Smooth muscle cell of the brain vasculature (primary cell): ENCODE measurements at places on chromosomes 12 and 14.

- DNase-seq: no peak
Observed at GRCh38 chr12:645563-646071, 17.6 kb downstream of the NINJ2 start.

DNA sequence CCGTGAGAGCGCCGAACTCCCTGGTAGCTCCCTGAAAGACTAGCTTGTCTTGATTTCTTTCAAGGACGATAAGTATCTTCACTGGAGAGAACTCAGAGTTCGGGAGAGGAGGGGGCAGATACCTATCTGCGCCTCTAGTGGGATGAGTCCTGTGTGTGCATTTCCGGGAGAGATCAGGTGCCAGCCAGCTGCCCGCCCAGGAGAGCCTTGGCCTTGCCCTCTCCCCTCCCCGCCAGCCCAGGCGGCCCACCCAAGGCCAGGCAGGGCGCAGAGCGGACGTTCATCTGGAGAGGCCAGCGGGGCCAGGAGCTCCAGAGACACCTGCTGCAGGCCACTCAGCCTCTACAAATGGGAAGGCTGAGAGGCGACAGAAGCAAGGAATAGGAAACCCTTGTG is 1.0 kb downstream of the CD9 start:
- DNase-seq: no peak

- no peak for DNase-seq
Observed at GRCh38 chr14:22071006-22071405, 397.4 kb upstream of the OR4E1 start.

- no peak for DNase-seq
Observed at GRCh38 chr12:57614178-57614947, 3.1 kb downstream of the ARHGEF25 start.

DNA sequence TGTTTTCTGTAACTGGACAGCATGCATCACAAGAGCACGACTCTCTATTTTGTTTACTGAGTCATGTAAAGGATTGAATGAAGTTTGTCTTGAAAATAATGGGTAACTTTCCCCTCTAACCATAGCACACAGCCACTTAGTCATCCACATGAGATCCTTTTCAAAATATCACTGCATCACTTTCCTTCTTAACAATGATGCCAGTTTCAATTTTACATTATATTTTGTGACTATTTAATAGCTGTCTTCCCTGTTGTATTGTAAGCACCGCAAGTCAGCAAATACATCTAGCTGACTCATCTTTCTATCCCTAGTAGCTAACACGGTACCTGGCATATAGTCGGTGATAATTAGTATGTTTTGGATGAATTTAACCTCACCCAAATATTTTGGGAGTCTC is 83.3 kb upstream of the PPM1H start:
- no peak for DNase-seq

DNA sequence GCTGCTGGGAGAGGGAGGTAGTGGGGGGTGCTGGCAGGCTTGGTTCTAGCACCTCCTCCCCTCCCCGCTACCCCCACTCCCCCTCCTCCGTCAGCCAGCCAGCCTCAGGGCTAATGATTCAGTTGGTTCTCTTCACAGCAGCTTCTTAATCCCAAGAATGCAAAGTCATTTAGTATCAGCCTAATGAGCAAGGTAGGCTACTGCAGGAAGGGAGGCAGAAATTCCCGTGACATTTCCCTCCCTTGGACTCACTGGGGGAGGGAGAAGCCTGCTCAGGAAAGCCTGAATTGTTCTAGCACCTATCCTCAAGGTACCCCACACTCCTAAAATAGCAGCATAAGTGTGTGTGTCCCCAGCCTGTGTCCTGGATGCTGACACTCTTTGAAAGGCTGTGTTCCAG is 29.8 kb downstream of the ITPK1 start:
- DNase-seq: no peak

DNA sequence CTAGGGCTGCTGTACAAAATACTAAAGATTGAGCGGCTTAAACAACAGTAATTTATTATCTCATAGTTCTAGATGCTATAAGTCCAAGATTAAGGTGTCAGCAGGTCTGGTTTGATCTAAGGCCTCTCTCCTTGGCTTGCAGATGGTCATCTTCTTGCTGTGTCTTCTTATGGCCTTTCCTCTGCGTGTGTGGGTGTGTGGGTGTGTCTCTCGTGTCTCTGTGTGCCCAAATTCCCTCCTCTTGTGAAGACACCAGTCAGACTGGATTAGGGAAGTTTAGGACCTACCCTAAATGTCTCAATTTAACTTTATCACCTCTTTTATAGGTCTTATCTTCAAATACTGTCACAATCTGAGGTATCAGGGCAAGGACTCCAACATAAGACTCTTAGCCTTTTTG is 28.3 kb downstream of the DDHD1 start:
- no peak for DNase-seq

GRCh38 chr14:45083617-45083975 is 320 bp upstream of the PRPF39 start:
- DNase-seq: no peak

DNA sequence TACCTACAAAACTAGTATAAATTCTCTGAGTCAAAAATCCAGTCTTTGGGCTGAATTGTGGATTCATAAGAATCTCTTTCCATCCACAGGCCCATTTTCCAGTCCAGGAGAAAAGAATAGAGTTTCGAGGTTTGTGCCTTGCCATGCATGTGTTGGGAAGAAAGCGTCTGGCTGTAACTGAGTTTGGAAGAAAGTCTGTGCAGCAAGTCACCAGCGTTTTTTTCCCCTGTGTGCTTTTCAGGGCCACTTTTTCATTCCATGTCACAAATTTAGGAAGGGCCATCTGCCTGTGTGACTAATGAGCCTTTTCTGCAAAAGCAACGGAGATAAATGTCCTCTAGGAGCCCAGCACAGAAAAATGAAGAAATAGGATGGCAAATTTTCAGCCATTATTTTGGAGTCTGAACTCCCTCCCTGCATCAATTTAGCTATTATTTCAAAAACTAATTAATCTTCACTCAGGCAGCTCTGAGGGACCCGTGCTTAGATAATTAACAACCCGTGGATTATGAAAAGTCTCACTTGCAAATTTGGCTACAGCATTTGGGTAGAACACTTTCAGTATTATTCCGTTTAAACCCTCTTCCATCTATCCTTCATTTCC is 261.5 kb downstream of the SUDS3 start:
- no peak for DNase-seq

GRCh38 chr14:61215222-61216020 is 65.7 kb downstream of the TMEM30B start:
- no peak for DNase-seq

- DNase-seq: no peak
Observed at GRCh38 chr14:24944800-24945199, 105.1 kb downstream of the STXBP6 start.

GRCh38 chr12:42325326-42325652 is 605 bp downstream of the ZCRB1 start:
- no peak for DNase-seq

GRCh38 chr14:22976620-22977433 is 5.5 kb downstream of the AJUBA start:
- DNase-seq: no peak

DNA sequence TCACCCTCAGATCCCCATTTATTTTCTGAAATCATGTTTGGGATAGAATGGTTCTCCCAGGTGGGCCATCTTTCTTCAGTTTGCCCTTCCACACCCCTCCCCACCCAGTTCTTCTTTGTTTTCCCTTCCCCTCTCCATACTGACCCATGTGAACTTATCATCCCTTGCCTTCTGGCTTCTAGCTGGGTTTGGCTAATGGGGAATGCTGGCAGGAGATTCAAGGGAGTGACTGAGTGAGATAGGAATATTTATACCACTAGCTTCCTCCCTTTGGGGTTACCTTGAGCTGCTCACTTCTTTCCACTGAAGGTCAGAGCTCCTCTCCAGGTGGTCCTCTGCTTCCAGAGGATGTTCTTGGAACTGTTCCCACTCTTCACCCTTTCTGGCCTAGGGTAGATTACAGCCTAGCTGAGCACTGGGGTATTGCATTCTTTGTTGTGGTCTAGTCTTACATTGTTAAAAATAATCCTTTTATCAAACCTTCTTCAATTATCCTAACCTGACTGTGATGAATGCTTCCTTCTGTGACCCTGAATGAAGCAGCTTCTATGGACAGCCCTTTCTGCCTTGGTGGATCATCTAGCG is 88.3 kb upstream of the ATP2B1 start:
- DNase-seq: no peak

DNA sequence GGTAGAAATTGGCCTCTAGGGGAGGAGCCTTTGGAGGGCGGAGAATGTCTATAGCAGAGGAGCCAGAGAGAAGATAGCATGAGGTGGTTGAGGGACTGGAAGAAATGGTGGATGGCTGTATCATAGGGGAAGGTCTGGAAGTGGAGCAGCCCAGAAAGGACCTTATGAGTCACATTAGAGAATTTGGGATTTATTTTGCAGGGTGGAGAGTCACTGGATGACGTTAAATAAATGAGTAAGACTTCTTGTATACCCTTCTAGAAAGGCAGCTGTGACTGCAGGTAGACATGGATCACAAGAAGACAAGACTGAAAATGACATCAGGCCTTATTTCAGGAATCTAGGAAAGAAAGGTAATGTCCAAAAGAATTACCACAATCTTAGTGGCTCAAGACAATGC is 208.2 kb upstream of the TMTC1 start:
- no peak for DNase-seq

- DNase-seq: no peak
Observed at GRCh38 chr12:119082016-119082415, 96.7 kb upstream of the HSPB8 start.

DNA sequence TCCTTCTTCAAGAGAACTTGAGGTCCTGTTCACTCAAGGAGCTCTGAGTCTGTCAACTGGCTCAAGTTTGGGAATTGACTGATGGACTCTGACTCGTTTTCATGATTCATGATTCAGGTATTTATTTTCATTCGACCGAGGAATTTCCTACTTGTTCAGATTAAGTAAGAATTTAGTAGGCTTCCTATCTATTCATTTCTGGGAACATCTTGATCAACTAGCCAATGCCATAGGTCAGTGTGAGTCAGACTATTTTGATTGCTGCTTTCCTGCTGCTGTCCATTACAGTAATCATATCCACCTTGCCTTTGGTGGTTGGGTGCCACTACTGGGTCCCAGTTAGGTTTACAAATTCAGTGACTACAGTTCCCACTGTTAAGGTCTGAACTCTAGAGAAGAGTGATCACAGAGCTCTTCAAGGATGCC is 6.1 kb downstream of the FAM186A start:
- peak; percentile 54 for DNase-seq

DNA sequence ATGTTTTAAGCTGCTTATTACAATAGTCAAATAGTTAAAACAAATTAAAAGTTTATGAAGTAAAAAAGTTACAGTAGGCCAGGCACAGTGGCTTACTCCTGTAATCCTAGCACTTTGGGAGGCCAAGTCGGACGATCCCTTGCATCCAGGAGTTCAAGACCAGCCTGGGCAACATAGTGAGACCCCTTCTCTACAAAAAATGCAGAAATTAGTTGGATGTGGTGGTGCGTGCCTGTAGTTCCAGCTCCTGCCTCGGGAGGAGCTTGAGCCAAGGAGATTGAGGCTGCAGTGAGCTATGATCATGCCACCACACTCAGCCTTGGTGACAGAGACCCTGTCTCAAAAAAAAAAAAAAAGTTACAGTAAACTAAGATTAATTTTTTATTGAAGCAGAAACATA is 142.6 kb downstream of the MIPOL1 start:
- no peak for DNase-seq
